ENCODE measurements at places on chromosomes 3 and 15.

- no peak for DNase-seq
These were observed 56.3 kb downstream of the GPR171 start for GRCh38 chr3:151146731-151147091.

DNA sequence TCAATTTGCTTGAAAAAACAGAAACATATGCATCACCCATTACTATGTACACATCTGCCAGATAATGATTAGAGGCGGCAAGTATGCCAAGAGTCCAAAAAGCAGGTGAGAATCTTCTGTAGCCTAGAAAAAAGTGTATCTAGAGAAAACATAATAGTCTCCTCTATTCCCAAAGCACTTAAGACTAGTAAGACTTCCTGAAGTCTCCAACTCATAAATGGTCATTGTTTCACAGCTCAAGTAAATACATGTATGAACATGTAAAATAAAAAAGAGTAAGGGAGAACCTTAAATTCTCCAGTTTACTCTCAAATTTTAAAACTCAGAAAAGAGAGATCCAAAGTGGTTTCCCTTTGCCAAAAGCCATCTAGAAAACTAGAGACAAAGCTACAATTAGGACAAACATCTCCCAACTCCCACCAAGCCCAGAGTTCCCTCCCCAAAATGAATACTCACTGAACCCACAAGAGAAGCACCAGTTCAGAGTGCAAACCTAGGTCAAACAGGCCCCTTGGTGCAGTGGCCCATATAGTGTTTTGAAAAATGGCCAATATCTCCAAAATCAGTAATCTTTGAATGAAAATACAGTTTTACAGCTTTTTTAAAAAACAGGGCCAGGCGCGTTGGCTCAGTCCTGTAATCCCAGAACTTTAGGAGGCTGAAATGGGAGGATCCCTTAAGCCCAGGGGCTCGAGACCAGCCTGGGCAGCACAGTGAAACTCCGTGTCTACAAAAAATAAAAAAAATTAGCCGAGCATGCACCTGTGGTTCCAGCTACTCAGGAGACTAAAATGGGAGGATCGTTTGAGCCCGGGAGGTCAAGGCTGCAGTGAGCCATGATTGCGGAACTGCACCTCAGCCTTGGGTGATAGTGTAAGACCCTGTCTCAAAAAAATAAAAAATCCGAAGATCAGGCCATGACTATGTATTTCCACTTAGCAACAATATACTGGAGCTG, 11.0 kb upstream of the MAP4 start:
- DNase-seq, result no peak

GRCh38 chr15:90902040-90902839, 862 bp upstream of the MAN2A2 start:
- peak; percentile 41 for DNase-seq

- DNase-seq, result no peak
These were observed 25.2 kb downstream of the OXNAD1 start for GRCh38 chr3:16290007-16290826.

DNA sequence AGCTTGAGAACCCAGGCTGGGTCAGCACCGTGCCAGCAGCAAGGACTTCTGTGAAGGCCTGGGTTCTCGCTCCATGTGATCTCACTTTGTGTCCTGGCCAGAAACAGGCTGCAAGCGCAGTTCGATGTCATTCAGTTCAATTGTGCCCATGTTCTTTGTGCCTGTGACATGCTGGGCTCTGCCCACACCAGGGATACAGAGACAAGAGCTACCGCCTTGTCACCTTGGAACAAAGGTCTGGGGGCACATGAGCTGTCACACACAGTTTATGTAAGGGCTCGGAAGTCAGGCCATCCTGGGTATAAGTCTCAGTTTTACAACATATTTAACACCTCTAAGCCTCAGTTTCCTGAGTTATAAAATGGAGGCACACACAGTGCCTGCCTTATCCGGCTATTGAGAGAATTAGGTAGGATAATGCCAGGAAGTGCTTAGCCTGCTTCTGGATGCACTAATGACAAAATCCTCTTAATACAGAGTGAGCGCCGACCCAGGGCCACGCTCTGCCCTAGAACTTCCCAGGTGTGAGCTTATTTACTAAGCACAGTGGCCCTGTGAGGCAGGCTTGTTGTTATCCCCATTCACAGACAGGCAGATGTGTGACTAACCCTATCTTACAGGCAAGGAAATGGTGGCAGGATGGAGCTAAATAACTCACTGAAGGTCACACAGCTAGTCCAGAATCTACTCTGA, 50.4 kb upstream of the LIMD1 start:
- DNase-seq, result no peak

GRCh38 chr3:121758727-121759450, 9.3 kb upstream of the GOLGB1 start:
- no peak for DNase-seq

DNA sequence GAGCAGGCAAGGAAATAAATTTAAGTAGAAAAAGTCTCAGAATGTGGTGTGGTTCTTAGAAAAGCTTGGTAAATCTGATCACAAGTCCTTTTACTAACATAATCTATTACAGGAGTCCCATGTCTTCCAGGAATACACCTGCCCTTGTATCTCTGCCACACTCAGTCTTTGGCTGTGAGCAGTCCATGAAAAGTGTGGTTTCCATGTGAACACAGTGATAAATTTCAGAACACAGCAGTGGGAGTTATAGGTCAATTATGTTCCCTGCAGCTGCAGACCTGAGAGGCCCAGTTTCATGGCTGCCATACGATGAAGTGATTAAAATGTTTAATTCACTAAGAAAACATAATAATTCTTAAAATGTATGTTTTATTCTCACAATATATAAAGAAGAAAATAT, 366.9 kb upstream of the STAC start:
- no peak for DNase-seq

GRCh38 chr15:85580879-85581278, 200.5 kb downstream of the AKAP13 start:
- no peak for DNase-seq

DNA sequence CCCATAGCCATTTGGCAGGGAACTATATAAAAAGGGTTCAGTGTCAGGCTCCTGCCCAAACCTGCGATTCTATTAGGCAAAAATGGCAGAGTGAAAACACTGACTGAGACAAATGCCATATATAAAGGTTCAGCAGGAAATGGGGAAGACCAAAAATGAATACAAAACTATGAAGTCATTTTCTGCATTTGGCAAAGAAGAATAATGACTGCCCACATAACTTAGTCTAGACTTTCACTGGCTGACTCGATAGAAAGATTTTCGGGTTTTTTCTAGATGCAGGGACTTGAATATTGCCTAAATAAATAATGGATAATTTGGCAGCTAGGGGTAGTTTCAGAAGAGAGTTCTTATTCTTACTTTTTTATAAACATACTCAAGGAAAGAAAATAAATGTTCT, 178.0 kb downstream of the TPRG1 start:
- DNase-seq, result no peak

DNA sequence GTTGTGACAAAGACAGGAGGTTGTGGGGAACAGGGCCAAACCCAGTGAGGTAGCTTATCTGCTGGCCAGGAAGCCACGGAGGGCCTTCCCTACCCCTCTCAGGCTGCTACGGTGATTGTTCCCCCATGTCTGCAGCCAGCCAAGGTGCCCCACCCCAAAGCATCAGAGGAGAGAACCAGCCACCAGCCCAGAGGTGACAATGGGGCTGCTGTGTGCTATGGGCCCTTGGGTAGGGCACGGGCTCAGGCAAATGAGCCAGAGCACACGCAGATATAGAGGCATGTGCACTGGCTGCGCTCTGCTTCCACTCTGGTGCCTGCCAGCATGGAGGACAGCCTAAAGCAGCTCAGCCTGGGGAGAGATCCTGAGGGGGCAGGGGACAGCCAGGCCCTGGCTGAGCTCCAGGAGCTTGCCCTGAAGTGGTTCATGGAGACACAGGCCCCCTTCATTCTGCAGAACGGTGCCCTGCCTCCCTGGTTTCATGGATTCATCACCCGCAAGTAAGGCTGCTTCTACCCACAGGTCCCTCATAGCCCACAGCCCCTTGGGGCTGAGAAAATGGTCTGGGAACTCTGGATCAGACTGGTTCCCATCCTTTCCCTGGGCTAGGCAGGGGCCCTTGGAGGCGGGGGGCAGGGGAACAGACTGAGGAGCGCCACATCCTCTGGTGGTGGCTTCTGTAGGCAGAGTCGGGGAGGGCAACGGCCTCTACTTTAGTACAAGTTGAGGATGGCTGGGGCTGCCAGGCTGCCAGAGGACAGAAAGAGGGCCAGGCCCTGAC, at the start of gene SH2D7:
Gene SH2D7, plus strand, starts transcription at position 301 of the 781 bp plus-strand sequence. Its CDS starts 24 bp downstream, at position 325.
- no peak for DNase-seq

DNA sequence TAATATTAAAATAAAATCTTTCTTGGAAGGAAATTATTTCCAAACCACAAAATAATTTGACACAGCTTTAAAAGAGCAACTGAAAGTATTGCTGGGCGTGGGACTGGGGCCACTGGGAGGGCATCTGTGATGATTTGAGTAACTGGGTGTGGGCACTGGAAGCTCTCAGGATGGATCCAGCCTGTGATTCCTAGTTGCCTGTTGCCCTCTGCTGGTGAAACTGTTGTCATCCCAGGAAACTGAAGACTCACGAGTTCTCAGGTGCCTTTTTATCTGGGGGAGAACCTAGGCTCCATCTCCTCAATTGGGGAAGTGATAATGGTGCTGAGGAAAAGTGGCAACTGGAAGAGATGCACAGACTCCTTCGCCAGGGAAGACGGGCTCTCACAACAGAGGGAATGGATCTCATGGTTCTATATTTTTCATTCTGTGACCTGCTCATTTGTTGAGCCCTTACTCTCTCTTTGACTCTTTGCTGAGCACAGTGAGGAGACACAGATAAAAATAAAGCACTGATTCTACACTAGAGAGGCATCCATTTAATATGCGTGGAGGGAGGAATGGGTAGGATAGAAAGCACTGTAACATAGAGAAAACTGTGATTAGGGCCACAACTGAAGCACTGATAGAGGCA, 61.6 kb downstream of the TPRG1 start:
- DNase-seq, result no peak

DNA sequence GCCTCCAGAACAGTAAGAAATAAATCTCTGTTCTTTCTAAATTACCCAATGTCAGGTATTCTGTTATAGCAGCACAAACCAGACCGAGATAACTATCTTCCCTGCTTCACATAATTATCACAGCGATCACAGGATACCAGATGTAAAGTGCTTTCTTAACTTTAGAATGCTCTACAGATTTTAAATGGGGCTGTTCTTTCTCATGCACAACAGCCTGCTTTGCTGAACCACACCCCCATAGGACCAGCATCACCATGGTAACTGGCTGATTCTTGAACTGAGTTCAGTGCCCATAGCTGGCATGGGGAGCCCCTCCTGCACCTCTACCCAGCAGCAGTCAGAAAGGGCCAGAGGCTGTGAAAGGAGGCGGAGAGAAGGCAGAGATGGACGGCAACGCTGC, 7.8 kb downstream of the CD80 start:
- DNase-seq, result no peak

DNA sequence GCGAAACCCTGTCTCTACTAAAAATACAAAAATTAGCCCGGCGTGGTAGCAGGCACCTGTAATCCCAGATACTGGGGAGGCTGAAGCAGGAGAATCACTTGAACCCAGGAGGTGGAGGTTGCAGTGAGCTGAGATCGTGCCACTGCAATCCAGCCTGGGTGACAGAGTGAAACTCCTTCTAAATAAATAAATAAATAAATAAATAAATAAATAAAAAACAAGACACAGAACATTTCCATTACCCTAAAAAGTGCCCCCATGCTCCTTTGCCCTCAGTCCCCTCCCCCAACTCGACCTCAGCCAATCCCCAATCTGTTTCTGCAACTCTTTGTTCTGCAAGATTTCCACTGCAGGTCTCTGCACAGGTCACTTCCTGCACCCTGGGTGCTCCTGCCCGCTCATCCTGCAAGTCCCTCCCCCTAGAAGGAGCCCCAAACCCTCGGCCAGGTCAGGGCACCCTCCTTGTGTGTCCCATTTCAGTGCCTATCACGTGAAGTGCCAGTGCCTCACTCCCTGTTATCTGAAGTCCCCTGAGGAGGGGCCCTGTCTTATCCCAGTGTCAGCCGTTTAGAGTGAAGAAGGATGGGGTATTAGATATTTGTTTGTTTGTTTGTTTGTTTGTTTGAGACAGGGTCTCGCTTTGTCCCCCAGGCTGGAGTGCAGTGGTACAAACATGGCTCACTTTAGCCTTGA, 1.1 kb downstream of the FAM240A start:
- DNase-seq, result no peak

DNA sequence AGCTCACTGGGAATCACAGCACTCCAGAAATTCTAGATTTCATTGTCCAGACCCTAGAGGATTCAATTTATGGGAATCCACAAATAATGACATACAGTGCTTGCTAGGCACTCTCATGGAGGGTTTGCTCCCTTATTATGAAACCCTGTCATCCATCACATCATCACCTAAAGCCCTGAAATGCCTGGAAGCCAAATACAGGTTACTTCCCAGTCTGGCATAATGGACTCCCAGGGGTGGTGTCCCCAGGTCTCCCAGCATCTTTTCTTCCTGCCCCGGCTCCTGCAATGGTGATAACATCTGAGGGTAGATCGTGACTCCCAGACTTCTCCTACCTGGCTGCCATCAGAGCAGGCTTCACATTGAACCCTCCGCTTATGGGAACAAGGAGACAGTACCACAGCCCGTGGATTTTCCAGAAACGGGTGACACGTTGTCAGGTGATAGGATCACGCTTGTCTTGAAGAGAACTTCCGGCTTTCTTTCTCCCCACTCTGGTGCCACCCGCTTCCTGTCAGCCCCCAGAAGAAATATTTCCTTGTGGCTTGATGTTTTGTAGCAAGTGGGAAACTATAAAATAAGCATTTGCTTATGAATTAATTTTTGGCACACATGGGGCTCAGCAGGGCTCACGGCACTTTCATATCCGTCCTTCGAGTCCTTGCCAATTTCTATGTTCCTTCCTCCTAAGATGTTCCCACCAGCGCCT, 238.7 kb upstream of the BHLHE40 start:
- DNase-seq, result no peak

DNA sequence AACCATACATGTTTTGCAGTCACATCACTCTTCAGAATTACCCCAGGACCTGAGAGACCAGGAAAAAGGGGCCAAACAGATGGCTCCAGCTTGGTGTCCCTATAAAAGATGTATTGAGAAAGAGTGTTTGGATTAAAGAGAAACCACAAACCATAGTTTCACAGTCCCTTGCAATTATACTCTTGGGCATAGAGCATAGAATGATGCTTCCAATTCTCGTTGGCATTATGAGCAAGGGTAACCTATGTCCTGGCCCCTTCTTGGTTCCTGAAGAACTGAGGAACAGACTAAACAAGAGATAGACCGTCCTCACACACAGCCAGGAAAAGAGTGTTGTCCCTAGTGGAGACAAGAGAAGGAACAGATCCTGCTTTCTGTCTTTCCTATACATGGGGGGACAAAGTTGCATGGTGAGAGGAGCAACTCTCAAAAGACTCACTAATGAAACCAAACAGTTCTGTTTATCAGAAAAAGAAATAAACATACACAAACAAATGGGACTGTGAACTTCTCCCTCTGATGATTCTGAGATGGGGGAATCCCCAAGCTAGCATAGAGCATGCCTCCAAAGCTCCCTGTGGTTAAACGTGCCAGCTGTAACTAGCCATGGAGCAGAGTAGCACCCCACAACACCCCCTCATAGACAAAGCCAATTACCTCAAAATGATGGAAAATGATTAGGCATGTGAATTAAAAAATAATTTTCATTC, 908.6 kb downstream of the NTRK3 start:
- no peak for DNase-seq

- no peak for DNase-seq
These were observed 5.6 kb downstream of the ITPKA start for GRCh38 chr15:41499109-41499851.

- no peak for DNase-seq
These were observed 64.8 kb upstream of the LMCD1 start for GRCh38 chr3:8436661-8437287.
